Stimulated activated CD8-positive, alpha-beta memory T cell treated with anti-CD3 and anti-CD28 coated beads, Interleukin-15, amount 100 ng/mL, for 4 hours (primary cell): ENCODE measurements at places on chromosomes 12 and 14.

GRCh38 chr12:2110849-2111566 lies 58.2 kb downstream of the CACNA1C start:
- no peak for DNase-seq

- DNase-seq = no peak
Observed at GRCh38 chr12:53313996-53314395, 7.4 kb downstream of the AAAS start.

- DNase-seq = peak; percentile 65
Observed at GRCh38 chr12:48924617-48925303, 532 bp downstream of the FKBP11 start.

GRCh38 chr12:27143256-27144069 lies 61.1 kb upstream of the C12orf71 start:
- no peak for DNase-seq

- DNase-seq = no peak
Observed at GRCh38 chr12:93563807-93564538, 8.5 kb upstream of the SOCS2 start.

- DNase-seq = no peak
Observed at GRCh38 chr14:92392711-92393110, 69.7 kb downstream of the SLC24A4 start.

DNA sequence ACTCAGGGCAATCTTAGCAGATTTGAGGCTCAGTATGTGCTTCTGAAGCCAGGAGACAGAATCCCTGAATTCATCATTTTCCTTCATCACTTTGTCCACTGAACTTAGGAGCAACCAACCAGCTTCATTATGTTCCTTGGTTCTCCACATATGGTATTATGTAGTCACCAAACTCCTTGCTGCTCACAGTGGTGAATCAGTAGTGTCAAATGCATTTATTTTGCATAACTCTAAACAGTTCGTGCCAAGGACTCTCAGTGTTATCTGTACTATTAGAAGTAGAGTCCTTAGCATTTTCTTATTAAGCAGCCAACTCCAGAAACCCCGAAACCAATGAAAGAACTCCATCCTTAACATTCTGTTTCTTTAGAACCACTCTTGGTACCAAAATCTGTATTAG lies 466.9 kb upstream of the RGS6 start:
- no peak for DNase-seq

DNA sequence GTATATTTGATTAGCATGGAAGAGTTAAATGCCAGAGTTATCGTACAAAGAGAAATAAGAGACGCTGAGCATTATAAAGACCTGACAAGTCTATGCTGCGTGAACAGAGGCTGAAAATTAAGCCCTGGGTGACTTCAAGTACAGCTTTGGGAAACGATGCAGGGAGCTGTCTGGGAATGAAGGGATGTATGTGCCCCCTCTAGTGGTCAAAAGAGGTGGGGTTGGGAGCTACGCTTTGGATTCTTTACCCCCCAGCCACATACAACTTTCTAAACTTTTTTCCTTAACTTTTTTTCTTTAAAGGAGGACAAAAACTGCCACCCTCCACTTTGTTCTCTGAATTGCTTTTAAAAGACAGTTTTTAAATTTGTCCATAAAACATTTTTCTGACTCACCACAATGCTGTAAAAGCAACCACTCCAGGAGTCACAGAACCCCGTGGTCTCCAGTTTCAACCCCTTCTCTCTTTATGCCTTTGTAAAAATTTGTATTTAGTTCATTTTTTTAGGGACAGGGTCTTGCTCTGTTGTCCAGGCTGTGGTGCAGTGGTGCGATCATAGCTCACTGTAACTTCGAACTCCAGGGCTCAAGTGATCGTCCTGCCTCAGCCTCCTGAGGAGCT lies 59.4 kb downstream of the ZNF664 start:
- DNase-seq = no peak

DNA sequence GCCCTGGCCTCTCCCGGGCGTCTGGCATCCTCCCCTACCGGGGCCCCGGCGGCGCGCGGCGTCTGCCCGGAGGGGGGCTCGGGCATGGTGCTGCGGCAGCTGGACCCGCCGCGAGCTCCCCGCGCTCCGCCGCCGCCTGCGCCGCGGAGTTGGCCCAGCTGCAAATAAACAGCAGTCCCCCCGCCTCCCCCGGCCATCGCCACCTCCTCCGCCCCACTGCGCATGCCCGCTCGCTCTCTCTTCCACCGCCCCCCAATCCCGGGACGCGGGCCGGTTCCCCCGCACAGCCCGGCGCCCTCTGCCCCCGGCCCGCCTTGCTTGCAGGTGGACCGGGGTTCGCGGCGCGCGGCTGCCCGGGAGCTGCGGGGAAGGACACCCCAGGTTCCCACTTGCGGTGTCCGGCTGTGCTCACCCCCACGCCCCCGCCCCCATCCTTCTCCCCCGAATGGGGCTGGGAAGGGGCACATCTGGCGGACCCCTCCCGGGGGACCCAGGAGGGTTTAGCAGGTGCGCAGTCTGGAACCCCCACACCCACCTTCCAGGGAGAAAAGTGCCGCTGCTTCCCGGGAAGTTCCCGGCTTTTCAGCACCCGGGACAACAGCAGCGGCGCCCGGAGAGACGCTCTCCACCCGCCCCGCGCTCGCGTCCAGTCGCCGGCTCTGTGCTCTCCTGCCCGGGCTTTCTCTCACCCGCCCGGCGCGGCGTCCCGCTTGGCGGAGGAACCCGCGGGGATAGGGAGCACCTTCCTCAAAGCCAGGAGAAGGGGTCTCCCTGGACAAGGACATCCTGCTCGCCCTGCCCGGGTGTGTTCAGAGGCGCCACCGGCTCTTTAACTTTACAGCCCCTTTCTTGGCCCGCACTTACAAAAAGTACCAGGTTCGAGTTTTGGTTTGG lies at the start of gene TMTC1:
TSS of gene TMTC1 (minus strand) at position 170 of the 894 bp plus-strand sequence. CDS start 191 bp downstream, outside the sequence.
- DNase-seq = no peak

GRCh38 chr12:54005853-54006558 lies 2.8 kb upstream of the HOXC8 start:
- peak; percentile 52 for DNase-seq

GRCh38 chr12:116650585-116651087 lies 87.2 kb downstream of the SPRING1 start:
- no peak for DNase-seq

DNA sequence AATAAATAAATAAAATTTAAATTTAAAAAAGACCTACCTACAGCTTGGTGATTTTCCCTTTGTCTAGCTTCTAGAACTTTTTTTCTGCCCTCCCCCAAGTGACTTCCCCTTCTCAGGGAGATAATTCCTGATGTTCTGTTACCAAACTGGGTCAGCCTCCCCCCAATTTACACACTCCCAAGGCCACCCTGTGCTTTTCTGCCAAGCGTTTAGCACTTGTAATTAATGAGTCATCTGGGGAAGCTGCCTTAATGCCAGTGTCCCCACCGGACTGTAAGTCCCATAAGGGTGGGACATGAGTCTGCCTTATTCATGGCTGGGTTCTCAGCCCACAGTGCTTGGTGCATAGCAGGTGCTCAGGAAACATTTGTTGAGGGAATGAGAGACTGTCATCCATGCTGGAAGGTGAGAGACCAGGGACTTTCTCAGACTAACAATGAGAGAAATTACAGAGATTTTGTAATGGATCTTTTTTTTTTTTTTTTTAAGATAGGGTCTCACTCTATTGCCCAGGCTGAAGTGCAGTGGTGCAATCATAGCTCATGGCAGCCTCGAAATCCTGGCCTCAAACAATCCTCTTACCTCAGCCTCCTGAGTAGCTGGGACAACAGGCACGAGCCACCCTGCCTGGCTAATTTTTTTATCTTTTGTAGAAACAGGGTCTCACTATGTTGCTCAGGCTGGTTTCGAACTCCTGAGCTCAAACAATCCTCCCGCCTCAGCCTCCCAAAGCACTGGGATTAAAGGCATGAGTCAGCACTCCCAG lies 106.8 kb downstream of the PHETA1 start:
- DNase-seq = no peak

DNA sequence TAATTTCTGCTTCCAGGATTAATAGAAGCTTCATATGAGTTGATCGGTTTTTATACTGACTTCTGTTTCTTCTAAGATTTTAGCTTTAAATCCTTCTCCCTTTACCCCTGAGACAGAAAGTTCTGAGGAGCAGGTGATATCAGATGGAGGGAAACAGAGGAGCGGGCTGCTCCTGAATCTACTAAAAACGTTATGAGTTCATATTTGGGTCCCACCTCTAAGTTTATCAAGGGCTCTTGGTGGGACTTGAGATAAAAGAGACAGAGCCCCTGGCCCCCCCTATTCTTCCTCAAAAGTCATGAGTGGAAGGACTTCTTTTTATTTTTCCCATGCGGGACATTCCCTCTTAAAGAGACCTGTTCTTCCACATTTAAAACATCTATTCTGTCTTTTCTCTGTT lies 23.8 kb downstream of the CLEC2A start:
- no peak for DNase-seq

GRCh38 chr14:24036169-24036962 lies 15.4 kb upstream of the CARMIL3 start:
- no peak for DNase-seq

GRCh38 chr14:29724991-29725390 lies 202.7 kb downstream of the PRKD1 start:
- DNase-seq = no peak

GRCh38 chr12:96980991-96981414 lies 73.9 kb downstream of the NEDD1 start:
- DNase-seq = no peak

- DNase-seq = no peak
Observed at GRCh38 chr12:15928870-15929571, 17.9 kb downstream of the DERA start.

DNA sequence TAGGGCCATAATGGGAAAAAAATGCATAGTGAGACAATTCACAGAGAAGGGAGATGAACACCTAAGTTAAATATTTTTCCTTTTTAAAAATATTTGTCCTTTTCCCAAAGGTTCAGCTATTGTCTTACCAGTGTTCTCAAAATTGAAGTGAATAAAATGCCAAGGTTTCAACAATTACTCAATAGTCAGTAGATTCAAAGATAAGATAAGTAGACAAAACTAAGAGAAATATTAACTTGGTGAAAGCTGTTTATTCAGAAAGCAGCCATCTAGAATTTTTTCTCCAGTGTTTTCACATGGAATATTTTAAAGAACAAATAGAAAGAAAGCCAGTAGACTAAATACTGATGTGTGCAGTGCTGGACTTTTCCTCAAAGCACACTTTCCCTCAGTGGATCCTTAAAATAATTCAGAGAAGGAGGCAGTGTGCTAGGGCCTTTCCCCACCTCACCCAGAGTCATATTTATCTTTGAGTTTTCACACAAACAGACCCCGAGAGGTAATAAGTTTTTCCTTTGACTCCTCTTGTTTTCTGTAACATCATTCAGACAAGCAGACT lies 144.5 kb upstream of the PLEKHG7 start:
- DNase-seq = no peak

DNA sequence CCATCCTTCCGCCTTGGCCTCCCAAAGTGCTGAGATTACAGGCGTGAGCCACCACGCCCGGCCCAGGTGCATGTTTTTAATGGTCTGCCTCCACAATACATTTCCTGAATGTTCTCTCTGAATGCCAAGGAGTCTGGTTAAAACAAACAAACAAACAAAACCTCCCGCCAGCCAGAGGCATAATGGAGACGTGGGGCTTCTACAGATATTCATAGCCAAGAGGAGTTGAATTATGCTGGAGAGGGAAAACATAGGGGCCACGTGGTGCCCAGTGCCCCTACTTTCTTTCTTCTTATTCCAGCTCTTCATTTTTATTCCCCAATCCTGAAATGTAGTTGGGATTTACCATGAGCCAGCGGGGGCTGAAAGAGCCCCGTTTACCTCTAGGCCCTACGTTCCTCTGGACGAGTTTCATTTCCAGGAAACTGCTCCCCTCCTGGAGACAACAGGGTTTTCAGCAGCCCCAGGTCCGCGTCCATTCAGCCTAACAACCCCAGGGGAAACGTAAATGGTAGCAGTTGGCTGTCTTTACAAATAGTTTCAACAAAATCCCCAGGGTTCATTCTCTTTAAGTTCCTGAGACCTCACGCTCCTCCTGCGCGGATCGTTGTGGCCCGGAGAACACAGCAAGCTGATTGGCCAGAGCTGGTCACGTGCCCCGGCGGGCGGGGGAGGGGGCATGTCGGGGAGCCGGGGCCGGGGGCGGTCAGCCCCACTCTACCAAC lies 108.5 kb upstream of the ESRRB start:
- DNase-seq = no peak

GRCh38 chr12:78790148-78790547 lies 74.4 kb upstream of the SYT1 start:
- DNase-seq = no peak

DNA sequence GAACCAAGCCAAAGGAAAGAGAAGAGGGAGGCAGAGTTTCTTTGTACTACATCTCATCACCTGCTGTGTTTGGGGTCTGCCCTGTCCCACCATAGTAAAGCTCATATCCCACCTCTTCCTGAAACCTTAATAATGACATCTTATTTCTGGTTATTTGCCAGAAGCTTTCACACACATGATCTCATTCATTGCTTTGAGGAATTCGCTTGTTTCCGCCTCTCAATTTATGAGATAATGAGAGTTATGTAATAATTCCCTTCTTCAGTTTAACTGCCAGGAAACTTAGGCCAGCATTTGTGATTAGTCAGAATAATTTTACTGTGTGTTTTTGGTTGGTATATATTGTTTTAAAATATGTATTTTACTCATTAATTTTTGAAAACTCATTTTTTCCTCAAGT lies 205.2 kb downstream of the CACNA1C start:
- DNase-seq = no peak

DNA sequence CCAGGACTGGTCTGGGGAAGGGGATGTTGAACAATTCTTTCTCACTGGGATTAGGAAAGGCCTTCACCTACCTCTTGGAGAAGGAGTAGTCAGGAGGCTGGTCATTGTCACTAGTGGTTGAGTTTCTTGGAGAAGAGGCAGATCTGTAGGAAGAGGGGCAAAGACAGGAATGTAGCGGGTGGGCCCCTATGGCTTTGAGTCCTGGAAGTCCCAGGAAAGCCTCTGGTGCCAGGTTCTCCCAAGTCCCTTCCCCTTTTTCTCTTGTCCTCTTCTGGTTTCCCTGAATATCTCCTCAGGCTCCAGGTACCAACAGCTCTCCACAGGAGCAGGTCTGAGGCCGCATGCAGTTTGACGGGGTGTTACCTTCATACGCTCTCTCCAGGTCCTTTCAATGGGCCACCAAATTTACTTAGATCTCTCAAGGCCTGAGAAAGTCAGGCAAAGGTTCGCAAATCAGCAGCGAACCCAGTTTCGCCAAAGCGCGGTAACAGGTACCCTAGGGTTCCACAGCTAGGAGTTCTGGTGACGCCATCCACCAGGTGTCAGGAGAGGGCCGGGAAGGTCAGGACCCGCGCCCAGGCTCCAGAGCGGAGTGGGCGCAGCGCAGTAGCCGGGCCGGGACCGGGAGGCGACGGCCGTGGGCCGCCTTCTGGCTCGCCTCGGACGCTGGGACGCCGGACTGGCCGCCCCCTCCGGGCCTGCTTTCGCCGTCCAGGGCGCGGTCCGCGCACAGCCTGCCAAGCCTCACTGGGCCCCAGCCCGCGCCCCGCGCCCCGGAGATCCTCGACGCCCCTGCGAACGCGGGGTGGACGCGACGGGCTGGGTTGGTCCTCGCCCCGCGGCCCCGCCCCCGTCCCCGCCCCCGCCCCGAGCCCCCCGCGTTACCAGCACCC lies 795 bp downstream of the SMAGP start:
- no peak for DNase-seq

GRCh38 chr14:54881761-54882401 lies 20.7 kb downstream of the GCH1 start:
- DNase-seq = no peak

GRCh38 chr12:52041695-52042123 lies 9.5 kb upstream of the NR4A1 start:
- peak; percentile 32 for DNase-seq
